Spinal cord (tissue), 10 donors: ENCODE measurements at places on chromosomes 3 and 15. TPM values are rescaled to one million over a fixed set of nuclear protein-coding genes. Genes with fewer than 3 reads are reported as not detected.

The SLCO3A1 gene
- 19.6 TPM for polyA plus RNA-seq

The TMEM158 gene
- polyA plus RNA-seq = 17.4 TPM

The CD200R1 gene
- polyA plus RNA-seq = 0.35 TPM

The CFAP91 gene
- polyA plus RNA-seq = 14.0 TPM

The COL6A6 gene
- 1.0 TPM for polyA plus RNA-seq

The PLA2G4E gene
- not detected for polyA plus RNA-seq

The LMAN1L gene
- polyA plus RNA-seq = not detected

The SYNPR gene
- polyA plus RNA-seq = 71.4 TPM

The ITPKA gene
- 1.8 TPM for polyA plus RNA-seq

The SLC35G2 gene
- polyA plus RNA-seq = 24.8 TPM

The RPL39L gene
- polyA plus RNA-seq = 16.6 TPM

The SPSB4 gene
- polyA plus RNA-seq = 20.5 TPM

The VIPR1 gene
- 2.5 TPM for polyA plus RNA-seq

The EHD4 gene
- polyA plus RNA-seq = 8.1 TPM

The MTFMT gene
- polyA plus RNA-seq = 17.5 TPM

The KIF15 gene
- 12.5 TPM for polyA plus RNA-seq

The BFSP2 gene
- polyA plus RNA-seq = not detected

The U2SURP gene
- polyA plus RNA-seq = 100 TPM

The GOLGA6A gene
- polyA plus RNA-seq = 0.21 TPM

The CLSTN2 gene
- 24.6 TPM for polyA plus RNA-seq

The ZPLD1 gene
- polyA plus RNA-seq = 1.0 TPM

The CSTA gene
- polyA plus RNA-seq = not detected

The TEX55 gene
- polyA plus RNA-seq = not detected

The DLEC1 gene
- 6.5 TPM for polyA plus RNA-seq

The ROBO2 gene
- 93.2 TPM for polyA plus RNA-seq

The MAGEF1 gene
- 97.2 TPM for polyA plus RNA-seq
